Spleen (tissue), 13 donors: ENCODE measurements at places on chromosomes 4 and X. TPM values are rescaled to one million over a fixed set of nuclear protein-coding genes. Genes with fewer than 3 reads are reported as not detected.

FAM9C gene
- polyA plus RNA-seq, result not detected

TLR10 gene
- polyA plus RNA-seq, result 68.1 TPM

PDZD4 gene
- polyA plus RNA-seq, result 9.4 TPM

ATRX gene
- 15.4 TPM for polyA plus RNA-seq

CTAG2 gene
- polyA plus RNA-seq, result 0.10 TPM

MID1 gene
- polyA plus RNA-seq, result 0.61 TPM

GALNTL6 gene
- 5.0 TPM for polyA plus RNA-seq

SSX2 gene
- polyA plus RNA-seq, result not detected

NDST4 gene
- polyA plus RNA-seq, result not detected

DMRTC1B gene
- 4.2 TPM for polyA plus RNA-seq

MYOZ2 gene
- polyA plus RNA-seq, result 0.43 TPM

SRPX2 gene
- 3.7 TPM for polyA plus RNA-seq

SULT1B1 gene
- 1.1 TPM for polyA plus RNA-seq

TREX2 gene
- polyA plus RNA-seq, result 1.3 TPM

TMEM47 gene
- polyA plus RNA-seq, result 3.2 TPM

CT45A2 gene
- not detected for polyA plus RNA-seq

SCRG1 gene
- polyA plus RNA-seq, result 0.11 TPM

DGAT2L6 gene
- polyA plus RNA-seq, result not detected

PRSS12 gene
- 0.12 TPM for polyA plus RNA-seq

SPATA4 gene
- polyA plus RNA-seq, result not detected

HTR2C gene
- polyA plus RNA-seq, result not detected

ENPP6 gene
- 0.23 TPM for polyA plus RNA-seq
